Mesendoderm (in vitro differentiated cells): ENCODE measurements at places on chromosomes 5 and 9.

DNA sequence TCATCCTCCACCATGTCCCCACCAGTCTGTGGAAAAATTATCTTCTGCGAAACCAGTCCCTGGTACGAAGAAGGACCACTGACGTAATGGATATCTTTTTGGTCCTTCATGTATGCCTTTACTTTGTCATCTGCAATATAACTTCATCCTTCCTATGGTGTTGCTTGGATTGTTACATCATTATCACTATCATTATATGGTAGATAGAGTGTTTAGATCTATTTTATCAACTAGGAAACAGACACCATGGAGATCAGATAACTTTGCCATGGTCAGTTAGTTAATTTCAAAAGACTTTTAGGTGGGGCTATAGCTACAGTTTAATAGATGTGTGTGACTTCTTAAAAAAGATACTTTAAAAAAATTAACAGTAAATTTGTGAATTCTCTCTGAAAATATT is 23.8 kb upstream of the CAMLG start:
- DNase-seq, result no peak

GRCh38 chr5:78557601-78558000 is 91.0 kb downstream of the LHFPL2 start:
- DNase-seq, result no peak

DNA sequence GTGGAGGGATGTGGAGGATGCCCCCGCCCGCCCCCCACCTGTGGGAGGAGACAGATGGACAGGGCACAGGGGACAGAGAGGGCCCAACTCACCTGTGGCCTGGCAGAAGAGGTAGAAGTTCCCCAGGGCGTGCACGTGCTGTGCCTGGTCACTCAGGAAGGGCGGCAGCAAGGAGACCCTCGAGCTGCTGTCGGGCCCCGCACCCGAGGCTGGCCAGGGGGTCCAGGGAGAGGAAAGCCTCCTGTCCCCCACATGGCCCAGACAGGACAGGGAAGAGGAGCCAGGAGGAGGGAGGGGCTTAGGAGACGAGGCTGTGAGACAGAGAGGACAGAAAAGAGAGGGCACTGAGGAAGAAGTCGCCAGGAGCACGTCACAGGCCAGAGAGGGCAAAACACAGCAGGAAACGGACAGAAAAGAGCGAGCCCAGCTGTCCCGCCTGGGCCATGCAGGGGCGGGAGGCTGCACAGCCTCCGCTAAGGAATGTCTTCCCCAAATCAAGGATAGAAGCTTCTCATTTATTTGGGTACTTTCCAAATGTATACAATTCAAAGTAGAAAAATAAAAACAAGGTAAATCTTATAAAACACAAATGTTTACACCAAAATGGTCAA is 58.5 kb downstream of the SECISBP2 start:
- no peak for DNase-seq

DNA sequence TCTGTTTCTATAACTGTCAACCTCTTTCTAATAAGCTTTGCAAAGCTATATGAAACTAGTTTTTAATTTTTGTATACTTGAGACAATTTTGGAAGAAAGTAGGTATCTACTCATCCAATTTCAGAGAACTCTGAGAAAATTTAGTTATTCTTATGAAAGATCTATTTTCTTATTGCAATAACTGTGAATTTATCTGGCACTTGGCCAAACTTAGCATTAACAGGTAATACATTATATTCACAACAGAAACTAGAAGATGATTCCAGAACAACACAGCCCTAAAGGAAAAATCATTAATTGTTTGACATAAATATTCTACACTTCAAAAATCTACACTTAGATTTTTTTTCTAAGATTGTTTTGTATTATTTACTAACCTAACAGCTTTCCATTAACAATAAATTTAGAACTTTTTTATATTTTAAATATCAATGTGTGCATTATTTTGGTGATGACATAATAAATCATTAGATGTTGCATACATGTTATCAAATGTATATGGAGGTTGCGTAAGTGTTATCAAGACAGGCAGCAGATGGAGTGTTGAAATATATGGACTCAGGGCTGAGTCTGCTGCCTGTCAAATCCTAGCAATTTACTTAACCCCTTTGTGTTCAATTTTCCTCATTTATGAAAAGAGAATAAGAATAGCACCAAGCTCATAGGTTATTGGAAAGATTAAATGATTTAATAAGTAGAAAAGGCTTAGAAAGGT is 141.8 kb downstream of the MUSK start:
- DNase-seq, result no peak

- DNase-seq, result no peak
These were observed 76.8 kb downstream of the STK10 start for GRCh38 chr5:172110921-172111851.

- peak; percentile 37 for DNase-seq
These were observed 109.8 kb upstream of the NMUR2 start for GRCh38 chr5:152514827-152515397.

- DNase-seq, result no peak
These were observed 4.4 kb downstream of the TTC16 start for GRCh38 chr9:127720031-127720864.

DNA sequence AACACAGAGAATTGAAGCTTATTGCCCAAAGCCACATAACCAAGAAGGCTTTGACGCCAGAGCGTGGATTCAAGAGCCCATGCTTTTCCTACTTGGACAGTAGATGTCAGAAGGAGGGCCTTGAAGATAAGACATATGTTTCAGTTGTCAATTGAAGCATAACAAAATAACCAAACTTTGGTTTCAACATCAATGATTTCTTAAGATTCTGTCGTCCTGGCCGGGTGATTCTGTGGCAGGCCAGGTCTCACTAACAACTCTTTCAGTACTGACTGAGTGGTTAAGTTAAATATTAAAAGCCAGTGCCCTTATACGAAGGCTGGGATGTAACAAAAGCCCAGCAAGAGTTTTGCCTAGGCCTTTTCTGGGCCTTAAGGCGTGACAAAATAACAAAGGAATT is 94.0 kb downstream of the RCL1 start:
- no peak for DNase-seq

DNA sequence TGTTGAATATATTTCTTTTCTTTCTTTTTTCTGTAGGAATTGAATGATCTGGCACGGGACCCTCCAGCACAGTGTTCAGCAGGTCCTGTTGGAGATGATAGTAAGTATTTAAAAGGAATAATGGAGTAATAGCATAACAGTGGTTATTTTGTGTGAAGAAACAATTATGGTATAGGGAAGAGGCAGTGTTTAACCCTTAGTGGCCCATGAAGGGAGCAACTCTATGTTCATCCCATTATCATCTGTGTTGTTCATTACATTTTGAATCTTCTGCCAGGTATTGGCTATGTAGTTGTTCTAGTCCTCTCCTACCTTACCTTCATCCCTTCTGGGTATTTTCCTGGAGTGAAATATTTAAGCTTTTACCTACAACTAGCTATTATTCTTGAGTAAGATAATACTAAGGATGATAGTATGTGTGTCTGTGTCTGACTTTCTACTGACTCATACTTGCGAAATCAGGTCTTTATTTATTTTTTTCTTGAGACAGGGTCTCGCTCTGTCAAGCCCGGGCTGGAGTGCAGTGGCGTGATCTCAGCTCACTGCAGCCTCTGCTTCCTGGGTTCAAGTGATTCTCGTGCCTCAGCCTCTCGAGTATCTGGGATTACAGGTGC is 39.3 kb downstream of the UBE2D2 start:
- no peak for DNase-seq

GRCh38 chr9:124297551-124297901 is 39.8 kb downstream of the NEK6 start:
- peak; percentile 96 for DNase-seq

DNA sequence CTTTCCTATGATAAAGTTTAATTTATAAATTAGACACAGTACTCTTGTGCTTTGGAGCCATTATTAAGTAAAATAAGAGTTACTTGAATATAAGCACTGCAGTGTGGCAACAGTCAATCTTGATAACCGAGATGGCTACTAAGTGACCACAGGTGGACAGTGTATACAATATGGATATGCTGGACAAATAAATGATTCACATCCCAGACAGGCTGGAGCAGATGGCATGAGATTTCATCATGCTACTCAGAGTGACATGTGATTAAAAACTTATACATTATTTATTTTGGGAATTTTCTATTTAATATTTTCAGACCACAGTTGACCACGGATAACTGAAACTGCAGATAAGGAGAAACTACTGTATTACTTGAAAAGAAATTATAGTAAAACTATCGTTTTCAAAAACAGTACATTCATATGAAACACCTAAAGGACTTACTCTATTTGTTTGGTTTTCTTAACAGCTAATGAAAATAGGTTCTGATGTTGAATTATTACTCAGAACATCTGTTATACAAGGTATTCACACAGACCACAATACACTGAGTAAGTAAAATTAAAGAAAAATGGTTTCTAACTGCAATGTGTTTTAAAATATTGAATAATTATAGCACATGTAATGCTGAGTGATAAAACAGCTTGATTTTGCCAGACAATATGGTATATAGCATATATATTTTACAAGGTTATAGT is 16.0 kb downstream of the LYRM7 start:
- DNase-seq, result no peak

DNA sequence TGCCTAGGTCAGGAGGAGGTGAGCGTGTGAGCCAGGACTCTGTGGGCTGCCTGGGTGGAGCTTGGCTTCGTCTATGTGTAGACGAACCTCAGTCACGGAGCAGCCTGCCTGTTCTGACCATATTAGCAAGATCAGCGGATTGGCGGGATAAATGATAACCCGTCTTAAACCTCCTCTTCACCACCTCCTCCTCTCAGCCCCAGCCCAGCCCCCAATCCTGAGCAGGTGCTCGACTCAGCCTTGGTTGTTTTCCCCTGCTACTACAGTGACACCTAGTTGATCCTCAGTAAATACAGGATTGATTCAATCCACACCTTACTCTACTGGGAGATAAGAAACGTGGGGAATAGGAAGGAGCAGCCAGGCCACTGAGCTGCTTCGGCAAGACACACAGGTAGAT is 286.1 kb downstream of the IRX2 start:
- DNase-seq, result peak; percentile 39

DNA sequence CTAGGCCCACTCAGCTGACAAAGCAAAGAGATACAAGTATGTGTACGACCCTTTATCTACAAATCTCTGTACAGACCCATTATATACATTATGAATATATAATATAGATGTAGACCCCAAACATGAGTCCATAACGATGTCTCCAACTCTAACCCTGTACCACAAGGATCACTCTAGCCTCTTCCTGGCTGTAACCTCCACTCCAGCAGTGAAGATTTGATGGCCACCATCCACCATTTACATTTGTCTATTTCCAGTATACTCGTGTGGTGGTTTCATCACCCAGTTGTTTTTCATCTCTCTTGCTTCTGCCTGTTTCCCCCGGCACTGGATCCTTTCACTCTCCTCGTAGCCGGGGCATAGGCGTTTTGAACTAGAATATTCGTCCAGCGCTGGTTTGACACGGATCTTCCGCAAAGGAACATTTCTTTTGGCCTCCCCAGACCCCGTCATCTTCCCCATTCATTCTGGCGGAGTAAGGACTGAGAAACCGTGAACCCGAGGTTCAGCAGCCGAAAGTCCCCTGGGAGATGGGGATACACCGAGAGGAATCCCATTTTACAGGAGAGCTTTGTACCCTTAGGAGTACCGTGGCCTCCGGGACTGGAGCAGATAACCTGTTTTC is 828 bp upstream of the TRIO start:
- DNase-seq, result no peak

DNA sequence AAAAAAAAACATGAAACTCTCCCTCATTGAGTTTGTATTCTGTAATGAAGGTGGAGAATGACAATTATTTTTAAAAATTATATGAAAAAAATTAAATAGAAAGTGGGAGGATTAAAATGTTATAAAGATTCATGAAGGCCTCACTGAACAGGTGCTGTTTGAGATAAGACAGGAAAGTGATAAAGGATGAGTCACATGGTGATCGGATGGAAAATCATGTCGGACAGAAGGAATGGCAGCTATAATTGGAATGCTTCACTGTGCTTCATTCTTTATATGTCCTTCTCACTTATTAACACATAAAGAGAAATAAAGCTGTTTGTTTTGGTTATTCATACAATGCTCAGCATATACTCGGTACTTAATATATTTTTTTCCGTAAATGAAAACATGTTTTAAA is 464.5 kb upstream of the RGMB start:
- DNase-seq, result no peak
